ENCODE measurements at places on chromosomes 1 and 21.

GRCh38 chr1:221334062-221334461 is 407.8 kb downstream of the DUSP10 start:
- DNase-seq, result no peak

GRCh38 chr21:44444286-44444931 is 10.9 kb upstream of the LRRC3 start:
- DNase-seq, result no peak

DNA sequence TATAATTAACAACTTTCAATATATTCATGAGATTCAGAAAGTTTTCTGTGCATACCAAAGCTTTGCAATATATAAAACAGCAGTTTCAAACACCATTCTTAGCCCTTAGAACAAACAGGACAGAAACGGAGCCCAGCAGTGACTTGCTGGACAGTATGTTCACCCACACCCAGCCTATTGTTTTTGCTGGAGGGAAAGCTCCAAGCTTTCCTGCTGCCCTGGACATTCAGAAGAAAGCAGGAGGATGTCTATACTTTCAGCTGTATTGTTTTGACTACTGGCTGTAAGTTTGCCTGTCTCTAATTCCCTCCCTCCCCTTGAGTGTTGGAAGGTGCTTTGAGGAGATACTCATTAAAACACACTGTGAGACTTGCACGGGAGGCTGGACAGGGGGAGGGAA is 9.6 kb downstream of the DENND2C start:
- no peak for DNase-seq

- no peak for DNase-seq
Observed at GRCh38 chr1:33153650-33154049, 28.2 kb downstream of the TRIM62 start.
